ENCODE measurements at places on chromosomes 16 and 17.

- DNase-seq, result no peak
- no peak overlapping the region for H3K4me3 ChIP-seq
- peaks cover 91% of the 10 kb centered on the region for H3K4me1 ChIP-seq
- H3K27ac ChIP-seq, result peak overlapping the region; percentile 85
- no peaks in the 10 kb centered on the region for H3K36me3 ChIP-seq
These were observed 44.9 kb downstream of the VAC14 start for GRCh38 chr16:70756071-70756470.

DNA sequence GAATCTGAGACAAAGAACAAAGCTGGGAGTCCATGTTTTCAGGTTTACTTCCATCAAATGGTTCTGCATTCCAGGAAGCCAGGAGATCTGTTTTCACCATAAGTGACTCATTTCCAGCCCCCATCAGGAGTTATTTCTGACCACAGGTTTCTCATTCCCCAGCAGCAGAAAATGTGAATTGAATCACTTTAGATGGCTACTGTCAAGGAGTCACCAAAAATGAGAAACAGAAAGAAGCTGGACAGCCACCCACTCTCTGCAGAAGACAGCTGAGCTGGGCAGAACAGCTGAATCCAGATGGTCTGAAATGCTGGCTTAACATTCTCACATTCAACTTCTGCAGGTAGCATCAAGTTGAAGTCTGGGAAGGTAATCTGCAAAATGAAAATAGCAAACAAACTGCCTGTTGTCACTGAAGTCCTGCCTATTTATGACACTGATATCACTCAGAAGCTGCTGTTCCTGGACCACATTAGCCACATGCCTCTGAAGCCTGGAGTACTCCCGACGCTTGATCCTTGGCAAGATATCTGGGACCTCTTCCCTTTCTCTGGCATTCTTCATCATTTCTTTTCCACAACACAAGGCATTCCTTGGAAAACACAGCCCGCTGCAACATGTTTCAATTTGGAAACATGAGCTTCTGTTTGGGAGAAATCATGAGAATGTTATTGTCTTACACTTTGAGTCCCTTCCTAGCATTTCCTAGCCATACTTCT lies 15.3 kb downstream of the CCL11 start:
- H3K4me3 ChIP-seq, result no peak overlapping the region
- peak overlapping the region; percentile 65 for H3K27ac ChIP-seq
- DNase-seq, result no peak
- no peaks in the 10 kb centered on the region for H3K27me3 ChIP-seq
- H3K36me3 ChIP-seq, result no peaks in the 10 kb centered on the region

DNA sequence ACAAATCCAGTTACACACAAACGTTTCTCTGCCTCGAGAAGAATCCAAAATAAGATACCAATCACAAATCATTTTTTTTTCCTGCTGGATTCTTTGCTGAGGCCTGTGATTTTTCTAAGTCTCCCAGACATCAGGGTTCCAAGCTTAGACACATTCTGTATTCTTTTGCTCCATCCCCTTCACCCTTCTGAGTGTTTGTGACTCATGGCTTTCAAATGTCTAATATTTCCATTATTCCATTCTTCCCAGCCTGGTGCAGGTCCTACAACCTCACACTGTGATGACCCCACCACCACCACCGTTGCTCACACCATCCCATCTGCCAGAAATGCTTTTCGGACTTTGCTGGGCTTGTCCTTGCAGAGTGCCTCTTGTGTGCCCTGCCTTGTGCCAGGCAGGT lies 480.1 kb downstream of the SOX9 start:
- H3K4me1 ChIP-seq, result peaks cover 5% of the 10 kb centered on the region
- no peak overlapping the region for H3K4me3 ChIP-seq
- no peaks in the 10 kb centered on the region for H3K36me3 ChIP-seq
- no peak for DNase-seq
- H3K27me3 ChIP-seq, result no peaks in the 10 kb centered on the region

- no peak overlapping the region for H3K27ac ChIP-seq
- no peak for DNase-seq
- H3K36me3 ChIP-seq, result no peaks in the 10 kb centered on the region
- no peak overlapping the region for H3K4me3 ChIP-seq
These were observed 15.5 kb upstream of the SPACA3 start for GRCh38 chr17:32976131-32976530.

- H3K4me3 ChIP-seq, result no peak overlapping the region
- no peak for DNase-seq
- H3K4me1 ChIP-seq, result no peaks in the 10 kb centered on the region
- H3K36me3 ChIP-seq, result no peaks in the 10 kb centered on the region
- H3K27ac ChIP-seq, result no peak overlapping the region
These were observed 39.8 kb upstream of the RASD1 start for GRCh38 chr17:17535957-17536356.

- peaks cover 100% of the 10 kb centered on the region for H3K4me1 ChIP-seq
- no peaks in the 10 kb centered on the region for H3K36me3 ChIP-seq
- peak overlapping the region; percentile 91 for H3K27ac ChIP-seq
- DNase-seq, result no peak
- no peaks in the 10 kb centered on the region for H3K27me3 ChIP-seq
These were observed 16.0 kb downstream of the HOXB4 start for GRCh38 chr17:48561884-48562810.

GRCh38 chr16:20928774-20929411 lies 28.3 kb downstream of the LYRM1 start:
- DNase-seq, result no peak
- H3K4me3 ChIP-seq, result no peak overlapping the region
- H3K27ac ChIP-seq, result no peak overlapping the region
- no peaks in the 10 kb centered on the region for H3K4me1 ChIP-seq
- no peaks in the 10 kb centered on the region for H3K36me3 ChIP-seq
- H3K27me3 ChIP-seq, result no peaks in the 10 kb centered on the region

GRCh38 chr17:72022328-72023275 lies 98.2 kb upstream of the SOX9 start:
- no peak for DNase-seq
- H3K4me3 ChIP-seq, result no peak overlapping the region
- H3K36me3 ChIP-seq, result no peaks in the 10 kb centered on the region
- peaks cover 74% of the 10 kb centered on the region for H3K27me3 ChIP-seq

- no peaks in the 10 kb centered on the region for H3K36me3 ChIP-seq
- no peaks in the 10 kb centered on the region for H3K27me3 ChIP-seq
- DNase-seq, result no peak
- no peak overlapping the region for H3K4me3 ChIP-seq
- no peak overlapping the region for H3K27ac ChIP-seq
- H3K4me1 ChIP-seq, result no peaks in the 10 kb centered on the region
These were observed 8.7 kb downstream of the ADAM11 start for GRCh38 chr17:44767493-44767892.

DNA sequence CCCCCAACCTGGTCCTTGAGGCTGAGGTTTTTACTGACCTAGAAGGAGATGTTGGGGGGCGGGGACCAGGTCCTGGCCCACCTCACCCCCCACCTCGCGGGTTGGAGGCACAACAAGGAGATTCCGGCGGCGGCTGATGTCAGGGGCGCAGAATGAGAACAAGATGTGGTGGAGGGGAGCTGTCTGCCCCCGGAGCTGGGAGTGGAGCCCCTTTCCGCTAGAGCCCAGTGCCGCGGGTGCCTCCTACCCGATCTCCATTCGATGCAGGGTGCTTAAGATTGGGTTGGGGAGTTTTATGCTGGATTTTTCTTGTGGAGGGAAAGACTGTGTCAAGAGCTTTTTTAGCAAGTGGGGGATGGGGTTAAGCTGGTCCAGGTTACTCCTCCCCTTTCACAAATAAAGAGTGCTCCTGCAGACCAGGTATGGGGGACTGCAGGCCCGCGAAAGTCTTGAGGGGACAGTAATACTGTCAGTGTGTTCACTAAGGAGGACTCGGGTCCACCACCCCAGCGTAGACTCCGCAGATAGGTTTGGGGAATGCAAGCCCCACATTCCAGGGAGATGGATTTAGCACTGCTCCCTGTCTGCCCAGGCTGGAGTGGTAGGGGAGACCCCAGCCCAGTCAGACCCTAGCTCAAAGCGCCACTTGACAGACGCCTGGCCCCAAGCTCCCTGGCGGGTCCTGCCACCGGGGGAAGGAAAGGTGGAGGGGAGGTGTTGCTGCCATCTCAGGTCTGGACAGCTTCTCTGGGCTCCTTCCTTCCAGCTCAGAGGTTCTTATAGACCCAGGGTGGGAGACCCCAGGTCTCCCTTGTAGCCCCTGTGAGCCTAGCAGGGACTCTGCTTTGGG lies 2.0 kb downstream of the CACNA1G start:
- peaks cover 99% of the 10 kb centered on the region for H3K27me3 ChIP-seq
- H3K36me3 ChIP-seq, result no peaks in the 10 kb centered on the region
- H3K4me3 ChIP-seq, result peak overlapping the region; percentile 54
- H3K27ac ChIP-seq, result no peak overlapping the region

DNA sequence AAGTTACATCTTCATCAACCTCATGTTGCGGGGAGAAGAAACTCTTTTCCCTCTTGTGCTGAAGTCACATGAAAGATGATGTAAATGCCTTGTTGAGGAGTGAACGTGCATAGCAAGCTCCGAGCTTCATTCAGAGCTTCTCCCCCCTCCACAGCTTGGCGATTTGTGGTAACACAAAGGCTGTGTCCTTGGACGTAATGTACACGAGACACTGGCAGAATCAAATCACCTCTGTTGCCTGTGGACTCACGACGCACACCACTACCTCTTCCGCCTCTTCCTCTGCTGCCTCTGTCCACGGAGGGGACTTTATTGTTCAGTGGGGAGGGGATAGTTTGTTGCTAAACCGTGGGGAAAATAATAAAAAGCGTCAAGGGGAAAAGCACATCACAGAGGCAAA lies 54.9 kb upstream of the CHMP6 start:
- peaks cover 8% of the 10 kb centered on the region for H3K4me1 ChIP-seq
- no peak for DNase-seq
- H3K36me3 ChIP-seq, result no peaks in the 10 kb centered on the region
- H3K27me3 ChIP-seq, result no peaks in the 10 kb centered on the region

GRCh38 chr16:11205065-11205699 lies 50.8 kb downstream of the SOCS1 start:
- DNase-seq, result no peak
- no peaks in the 10 kb centered on the region for H3K36me3 ChIP-seq
- no peak overlapping the region for H3K4me3 ChIP-seq
- peaks cover 39% of the 10 kb centered on the region for H3K4me1 ChIP-seq

GRCh38 chr17:67441052-67441895 lies 64.2 kb downstream of the PITPNC1 start:
- no peaks in the 10 kb centered on the region for H3K27me3 ChIP-seq
- H3K36me3 ChIP-seq, result no peaks in the 10 kb centered on the region

- peak overlapping the region; percentile 99 for H3K27ac ChIP-seq
- DNase-seq, result no peak
- peaks cover 58% of the 10 kb centered on the region for H3K4me1 ChIP-seq
- H3K4me3 ChIP-seq, result peak overlapping the region; percentile 96
These were observed 539 bp downstream of the IFT20 start for GRCh38 chr17:28334666-28335200.

GRCh38 chr17:66397486-66397885 lies 95.1 kb downstream of the PRKCA start:
- no peak overlapping the region for H3K27ac ChIP-seq
- H3K36me3 ChIP-seq, result no peaks in the 10 kb centered on the region
- no peak overlapping the region for H3K4me3 ChIP-seq

DNA sequence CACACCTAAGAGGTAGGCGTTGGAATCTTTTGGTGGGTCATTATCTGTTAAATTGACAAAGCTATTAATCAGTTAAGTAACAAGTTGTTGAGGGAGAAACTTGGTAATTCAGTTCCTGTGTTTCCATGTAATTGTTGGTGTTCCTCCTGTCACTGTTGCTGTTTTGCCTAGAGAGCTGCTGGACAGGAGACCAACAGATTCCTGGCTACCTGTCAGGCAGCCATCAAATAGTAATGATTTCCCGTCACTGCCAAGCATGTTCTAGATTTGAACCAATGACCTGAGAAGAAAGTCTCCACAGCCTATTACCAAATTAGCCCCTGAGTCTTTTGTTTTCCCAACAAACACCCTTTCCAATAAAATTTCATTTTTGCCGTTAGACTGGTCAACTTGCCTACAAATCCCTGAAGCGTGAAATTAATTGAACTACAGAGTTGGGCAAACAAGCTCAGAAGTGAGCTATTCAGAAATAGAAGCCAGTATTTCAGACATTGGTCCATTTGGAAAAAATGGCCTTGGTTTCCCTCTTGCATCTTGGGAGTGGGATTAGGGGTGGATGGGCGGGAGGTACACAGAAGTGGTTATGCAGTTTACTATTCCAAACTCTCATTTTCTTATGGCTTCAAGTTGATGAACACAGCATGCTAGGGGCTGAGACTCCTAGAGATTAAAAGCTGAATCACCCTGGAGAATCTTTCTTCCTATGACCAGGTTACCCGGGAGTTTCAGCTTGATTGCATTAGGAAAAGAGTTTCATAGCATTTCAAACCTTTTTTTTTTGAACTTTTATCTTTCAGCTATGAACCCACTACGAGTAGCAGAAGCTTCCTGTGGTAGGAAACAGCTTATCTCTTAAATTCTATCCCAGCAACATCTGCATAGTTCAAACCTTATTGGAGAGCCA lies 262.8 kb upstream of the MAF start:
- H3K36me3 ChIP-seq, result no peaks in the 10 kb centered on the region
- DNase-seq, result no peak
- no peak overlapping the region for H3K4me3 ChIP-seq
- H3K27ac ChIP-seq, result no peak overlapping the region
- H3K27me3 ChIP-seq, result no peaks in the 10 kb centered on the region

DNA sequence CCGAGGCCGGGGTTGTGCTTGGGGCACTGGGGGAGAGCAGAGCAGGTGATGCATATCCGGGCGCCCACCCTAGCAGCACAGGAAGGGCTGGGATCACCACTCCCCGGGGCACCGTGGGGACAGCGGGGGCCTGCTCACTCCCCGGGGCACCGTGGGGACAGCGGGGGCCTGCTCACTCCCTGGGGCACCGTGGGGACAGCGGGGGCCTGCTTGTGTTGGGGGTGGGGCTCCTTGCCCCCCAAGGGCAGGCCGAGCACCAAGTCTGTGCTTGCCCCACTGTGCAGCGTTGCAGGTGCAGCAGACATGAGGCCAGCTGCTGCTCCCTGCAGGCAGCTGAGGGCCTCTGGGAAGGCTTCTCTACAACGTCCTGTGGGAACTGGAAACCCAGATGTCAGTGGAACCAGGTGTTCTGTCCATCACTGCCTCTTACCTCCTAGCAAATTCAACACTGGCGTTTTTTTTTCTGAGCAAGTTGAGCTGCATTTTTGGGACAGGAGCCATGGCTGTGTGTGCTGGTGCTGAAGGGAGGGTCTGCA lies 25.0 kb upstream of the ZNF750 start:
- no peaks in the 10 kb centered on the region for H3K27me3 ChIP-seq
- H3K27ac ChIP-seq, result peak overlapping the region; percentile 84
- peaks cover 43% of the 10 kb centered on the region for H3K4me1 ChIP-seq
- no peak overlapping the region for H3K4me3 ChIP-seq
- no peaks in the 10 kb centered on the region for H3K36me3 ChIP-seq

GRCh38 chr17:33335491-33336173 lies 42.5 kb upstream of the ASIC2 start:
- no peak overlapping the region for H3K4me3 ChIP-seq
- no peak for DNase-seq
- H3K36me3 ChIP-seq, result no peaks in the 10 kb centered on the region
- no peaks in the 10 kb centered on the region for H3K4me1 ChIP-seq
- peaks cover 59% of the 10 kb centered on the region for H3K27me3 ChIP-seq

- no peak overlapping the region for H3K4me3 ChIP-seq
- no peaks in the 10 kb centered on the region for H3K4me1 ChIP-seq
- DNase-seq, result no peak
- H3K27me3 ChIP-seq, result no peaks in the 10 kb centered on the region
- H3K27ac ChIP-seq, result no peak overlapping the region
These were observed 18.6 kb upstream of the SPN start for GRCh38 chr16:29644338-29644857.

Measured in esophagus squamous epithelium (tissue), 5 donors.